Placental pericyte (primary cell): ENCODE measurements at places on chromosomes 12 and 14. TPM values are rescaled to one million over a fixed set of nuclear protein-coding genes. Genes with fewer than 3 reads are reported as not detected.

Gene IRAK3
- total RNA-seq, result 5.9 and 6.4 TPM in 2 replicates

Gene IFNG-AS1
- total RNA-seq, result not detected in 2 replicates

Gene DIABLO
- 63.7 and 80.3 TPM in 2 replicates for total RNA-seq

Gene KRT82
- total RNA-seq, result not detected in 2 replicates

Gene GPD1
- not detected in 2 replicates for total RNA-seq

Gene IL26
- not detected in 2 replicates for total RNA-seq

Gene IL31
- not detected in 2 replicates for total RNA-seq

Gene CELA1
- total RNA-seq, result not detected in 2 replicates

Gene NAB2
- 30.2 and 62.3 TPM in 2 replicates for total RNA-seq

Gene OR6C1
- not detected in 2 replicates for total RNA-seq

Gene IAPP
- not detected in 2 replicates for total RNA-seq

Gene MTA1
- 62.3 and 72.2 TPM in 2 replicates for total RNA-seq

Gene NID2
- total RNA-seq, result 237 and 855 TPM in 2 replicates

Gene WDR20
- 11.6 and 27.5 TPM in 2 replicates for total RNA-seq

Gene CFAP54
- total RNA-seq, result 2.2 and 4.6 TPM in 2 replicates

Gene TMEM132C
- total RNA-seq, result not detected in 2 replicates

Gene G2E3
- total RNA-seq, result 7.0 and 34.6 TPM in 2 replicates

Gene GRIN2B
- total RNA-seq, result not detected in 2 replicates

Gene SPTB
- total RNA-seq, result 0.22 and 0.57 TPM in 2 replicates

Gene ATL1
- 0.66 and 8.4 TPM in 2 replicates for total RNA-seq

Gene KLRD1
- total RNA-seq, result 0.22 and 1.3 TPM in 2 replicates

Gene EXD2
- total RNA-seq, result 16.6 and 18.2 TPM in 2 replicates

Gene ADAM20
- total RNA-seq, result 1.4 and 1.8 TPM in 2 replicates
